ENCODE measurements at places on chromosomes 4 and X. TPM values are rescaled to one million over a fixed set of nuclear protein-coding genes. Genes with fewer than 3 reads are reported as not detected.
A peak's percentile ranks its signal among the peaks of the same experiment; 100 is the strongest.

DNA sequence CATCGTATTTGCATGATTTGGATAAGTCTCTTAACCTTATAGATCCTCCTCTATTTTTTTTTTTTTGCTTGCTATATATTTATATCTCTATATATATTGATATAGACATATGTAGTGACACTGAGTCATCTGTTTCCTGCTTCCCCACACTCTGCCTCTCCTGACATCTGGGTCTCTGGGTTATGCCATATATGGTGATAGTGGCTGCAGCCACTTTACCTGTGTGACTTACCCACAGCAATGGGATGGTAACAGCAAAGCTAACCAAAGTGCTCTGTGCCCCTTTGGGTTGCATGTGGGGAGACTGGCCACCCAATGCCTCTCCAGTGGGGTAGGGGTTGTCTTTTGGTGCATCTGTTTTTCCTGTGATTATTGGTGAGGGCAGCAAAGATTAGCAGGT, 14.5 kb downstream of the CMC4 start:
- H3K4me3 ChIP-seq: peak overlapping the region; percentile 68
- no peaks in the 10 kb centered on the region for H3K4me1 ChIP-seq
- H3K27me3 ChIP-seq: no peaks in the 10 kb centered on the region
- no peak for DNase-seq
- peaks cover 1% of the 10 kb centered on the region for H3K36me3 ChIP-seq

LAS1L gene
- total RNA-seq: 40.2 TPM

DNA sequence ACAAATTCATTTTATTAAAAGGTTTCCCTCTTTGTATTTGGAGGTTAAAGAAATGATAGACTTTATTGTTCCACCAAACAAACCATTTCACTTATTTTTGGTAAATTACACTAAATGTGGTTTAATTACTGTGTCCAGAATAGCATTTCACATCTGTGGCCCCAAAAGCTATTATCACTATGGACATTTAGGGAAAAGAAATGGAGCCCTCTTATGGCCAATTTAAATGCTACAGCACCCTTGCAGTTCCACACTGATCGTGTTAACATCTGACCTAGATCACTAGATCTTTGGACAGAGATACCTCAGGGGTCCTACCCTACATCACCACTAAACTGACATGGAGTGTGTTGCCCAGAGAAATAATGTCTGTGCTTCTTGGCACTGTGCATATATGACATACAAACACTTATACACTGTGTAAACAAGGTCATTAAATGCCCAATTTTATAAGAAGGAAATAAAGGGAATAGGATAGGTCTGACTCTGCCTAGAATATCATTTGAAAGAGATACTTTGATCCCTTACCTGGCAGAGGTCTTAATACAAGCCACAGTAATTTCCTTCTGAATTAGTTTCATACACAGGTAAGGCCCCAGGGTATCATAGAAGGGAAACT, 163.9 kb downstream of the KDR start:
- DNase-seq: no peak

DNA sequence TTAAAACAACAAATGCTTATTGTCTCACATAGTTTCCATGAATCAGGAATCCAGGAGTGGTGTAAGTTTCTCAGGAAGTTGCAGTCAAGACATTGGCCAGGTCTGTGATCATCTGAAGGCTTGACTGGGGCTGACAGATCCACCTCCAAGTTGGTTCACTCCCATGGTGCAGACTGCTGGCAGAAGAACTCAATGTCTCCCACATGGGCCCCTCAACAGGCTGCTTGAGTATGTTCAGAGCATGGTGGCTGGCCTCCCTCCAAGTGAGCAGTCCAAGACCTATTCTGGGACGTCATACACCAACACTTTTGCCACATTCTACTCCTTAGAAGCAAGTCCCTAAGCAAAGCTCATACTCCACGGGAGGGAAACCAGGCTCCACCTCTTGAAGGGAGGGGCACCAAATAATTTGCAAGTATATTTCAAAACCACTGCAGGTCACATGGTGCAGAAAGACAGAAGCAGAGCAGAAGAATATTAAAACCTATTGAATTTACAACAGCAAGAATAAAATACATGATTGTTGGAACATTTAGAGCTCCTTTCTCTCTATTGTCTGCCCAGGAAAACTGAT, 35.3 kb downstream of the LGI2 start:
- H3K4me1 ChIP-seq: no peaks in the 10 kb centered on the region
- H3K4me3 ChIP-seq: no peak overlapping the region
- no peaks in the 10 kb centered on the region for H3K36me3 ChIP-seq
- DNase-seq: no peak
- no peak overlapping the region for H3K27ac ChIP-seq

- H3K27me3 ChIP-seq: peaks cover 10% of the 10 kb centered on the region
- H3K27ac ChIP-seq: no peak overlapping the region
- no peak for DNase-seq
- peak overlapping the region; percentile 19 for H3K4me3 ChIP-seq
- H3K4me1 ChIP-seq: peaks cover 14% of the 10 kb centered on the region
- no peaks in the 10 kb centered on the region for H3K36me3 ChIP-seq
These were observed 35.6 kb downstream of the ARSJ start for GRCh38 chr4:113943863-113944262.

GRCh38 chr4:145178740-145179280, 1.6 kb downstream of the OTUD4 start:
- H3K36me3 ChIP-seq: peaks cover 3% of the 10 kb centered on the region
- DNase-seq: no peak
- H3K27me3 ChIP-seq: no peaks in the 10 kb centered on the region
- peak overlapping the region; percentile 95 for H3K27ac ChIP-seq

DNA sequence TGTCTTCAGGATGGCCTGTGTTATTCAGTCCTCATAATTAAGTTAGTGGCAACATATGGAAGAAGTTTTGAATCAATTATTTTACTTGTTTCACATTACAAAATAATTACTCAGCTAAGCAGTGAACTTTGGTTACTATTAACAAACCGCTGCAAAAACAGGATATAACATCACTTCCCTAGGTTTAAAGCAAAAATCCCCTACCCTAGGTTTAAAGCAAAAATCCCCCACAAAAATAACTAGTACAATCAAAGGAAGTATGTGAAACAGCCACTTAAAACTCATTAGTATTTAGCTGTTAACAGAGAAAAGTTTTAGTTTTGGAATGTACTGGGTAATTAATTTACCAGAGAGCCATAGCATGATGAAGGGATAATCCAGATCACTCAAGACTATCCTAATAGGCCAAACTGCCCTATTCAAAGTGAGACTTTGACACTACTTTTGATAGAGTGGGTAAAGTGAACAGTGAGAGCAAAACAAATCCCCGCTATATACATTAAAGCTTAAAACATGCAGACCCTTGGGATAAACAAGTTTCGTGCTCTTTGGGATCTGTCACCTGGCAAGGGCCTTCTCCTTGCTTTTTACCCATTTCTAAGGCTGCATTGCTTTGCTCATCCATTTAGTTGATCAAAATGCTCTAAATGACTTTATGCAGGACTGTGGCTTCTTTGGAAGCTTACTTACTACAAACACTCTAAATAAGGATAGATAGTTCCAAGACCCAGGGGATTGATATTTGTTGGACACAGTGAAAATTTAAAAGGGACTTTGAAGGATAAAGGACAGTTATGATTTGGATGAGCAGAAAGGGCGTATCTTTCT, 36.4 kb upstream of the GPR174 start:
- no peaks in the 10 kb centered on the region for H3K27me3 ChIP-seq
- no peak for DNase-seq
- peaks cover 17% of the 10 kb centered on the region for H3K4me1 ChIP-seq
- H3K36me3 ChIP-seq: peaks cover 2% of the 10 kb centered on the region

ZAR1 gene
- total RNA-seq: not detected

GRCh38 chr4:152591396-152591795, 55.5 kb upstream of the FBXW7 start:
- H3K36me3 ChIP-seq: peaks cover 2% of the 10 kb centered on the region
- H3K27me3 ChIP-seq: peaks cover 12% of the 10 kb centered on the region
- peaks cover 2% of the 10 kb centered on the region for H3K4me1 ChIP-seq
- DNase-seq: no peak
- peak overlapping the region; percentile 59 for H3K4me3 ChIP-seq

DNA sequence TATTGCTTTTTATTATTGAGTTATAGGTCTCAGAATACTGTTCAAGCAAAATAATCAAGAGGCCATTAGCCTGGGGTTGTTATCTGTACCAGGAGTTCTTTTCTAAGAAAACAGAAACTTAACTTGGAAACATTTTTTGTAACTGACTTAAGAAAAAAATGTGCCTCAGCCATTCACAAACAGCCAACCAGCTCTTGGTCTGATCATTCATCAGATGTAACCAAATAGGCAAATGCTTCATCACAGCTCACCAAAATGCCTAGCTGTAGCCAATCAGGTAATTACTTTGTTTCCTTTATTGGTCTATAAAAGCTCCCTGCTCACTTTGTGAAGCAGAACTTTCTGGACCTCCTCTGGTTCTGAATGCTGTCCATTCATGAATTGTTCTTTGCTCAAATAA, 387.7 kb downstream of the FAT4 start:
- H3K4me3 ChIP-seq: no peak overlapping the region
- no peak overlapping the region for H3K27ac ChIP-seq
- H3K4me1 ChIP-seq: no peaks in the 10 kb centered on the region
